Iris pigment epithelial cell (primary cell): ENCODE measurements at places on chromosomes 4 and X.

DNA sequence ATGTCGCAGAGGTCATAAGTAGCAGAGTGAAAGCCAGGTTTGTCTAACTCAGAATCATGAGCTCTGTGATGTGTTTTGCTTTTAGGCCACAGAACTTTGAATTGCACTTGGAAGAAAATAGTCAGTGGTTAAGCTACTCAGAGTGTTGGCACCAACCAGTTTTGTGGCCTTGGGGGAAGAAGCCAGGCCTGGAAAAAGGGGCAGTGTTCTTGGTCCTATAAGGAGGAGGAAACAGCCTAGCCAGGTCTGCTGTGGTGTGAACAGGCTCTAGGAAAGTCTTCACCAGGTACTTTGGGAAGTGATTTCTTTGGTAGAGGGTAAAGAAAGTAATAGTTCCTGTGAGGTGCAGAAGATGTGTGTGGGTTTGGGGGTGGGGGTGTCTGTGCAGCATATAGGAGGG, 49.2 kb downstream of the FHIP1A start:
- no peak for DNase-seq

- DNase-seq = no peak
Observed at GRCh38 chr4:15385928-15386327, 41.9 kb upstream of the C1QTNF7 start.

DNA sequence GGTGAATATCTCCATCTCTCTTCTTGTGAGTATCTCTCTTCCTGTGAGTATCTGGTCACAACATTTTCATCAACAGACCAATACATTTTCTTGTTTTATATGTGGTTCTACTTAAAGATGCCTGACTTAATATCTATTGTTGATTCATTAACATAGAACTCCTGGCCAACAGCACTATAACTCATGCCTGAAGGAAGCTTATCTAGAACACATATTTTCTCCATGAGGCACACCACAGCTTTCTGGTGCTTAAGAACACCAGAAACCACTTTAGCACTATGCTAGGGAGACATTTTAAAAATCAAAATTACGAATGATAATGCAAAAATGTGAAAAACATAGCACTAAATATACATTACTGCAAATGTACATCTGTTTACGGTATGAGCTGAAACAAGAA, 190.4 kb downstream of the GABRB1 start:
- peak; percentile 85 for DNase-seq

DNA sequence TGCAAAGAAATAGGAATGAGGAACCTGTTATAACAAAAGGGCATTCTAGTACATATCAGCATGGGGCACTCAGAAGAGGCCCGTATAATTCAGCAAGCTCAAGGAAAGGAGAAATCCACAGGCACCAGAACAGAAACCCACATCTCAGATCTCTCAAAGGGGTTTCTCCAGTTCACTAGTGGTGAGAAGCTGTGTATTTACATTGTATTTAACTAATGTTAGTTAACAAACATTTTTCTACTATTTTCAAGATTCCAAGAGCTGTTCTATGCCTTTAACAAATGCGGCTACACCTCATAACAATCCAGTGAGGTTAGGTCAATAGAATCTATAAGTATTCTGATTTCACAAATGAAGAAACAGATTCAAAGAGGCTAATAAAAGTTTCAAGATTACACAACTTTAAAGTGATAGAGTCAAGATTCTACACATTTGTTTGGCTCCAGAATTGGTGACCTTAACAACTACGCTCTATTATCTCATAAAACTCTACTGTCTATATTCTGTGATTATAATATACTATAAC, 77.3 kb downstream of the CXXC4 start:
- DNase-seq = no peak

- no peak for DNase-seq
Observed at GRCh38 chrX:107226757-107227156, 20.3 kb downstream of the DNAAF6 start.

DNA sequence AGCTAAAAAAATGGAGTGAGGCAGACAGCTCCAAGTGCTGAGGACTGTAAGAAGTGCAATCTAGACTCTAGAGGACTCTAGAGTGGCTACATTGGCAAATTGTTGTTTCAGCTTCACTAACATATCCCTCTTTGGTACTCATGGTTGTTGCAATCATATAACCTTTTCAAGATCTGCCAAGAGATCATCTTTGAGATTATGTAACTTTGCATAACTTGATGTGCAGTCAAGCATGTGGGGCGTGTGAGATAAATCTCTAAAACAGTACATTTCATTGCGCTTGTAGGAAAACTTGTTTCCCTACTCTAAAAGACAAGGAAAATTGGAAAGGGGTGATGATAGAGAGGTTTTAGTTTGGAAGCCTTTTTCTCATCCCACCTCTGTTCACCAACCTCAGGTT, 11.2 kb upstream of the BRS3 start:
- no peak for DNase-seq

GRCh38 chr4:28449085-28449484, 1588.4 kb downstream of the STIM2 start:
- no peak for DNase-seq

DNA sequence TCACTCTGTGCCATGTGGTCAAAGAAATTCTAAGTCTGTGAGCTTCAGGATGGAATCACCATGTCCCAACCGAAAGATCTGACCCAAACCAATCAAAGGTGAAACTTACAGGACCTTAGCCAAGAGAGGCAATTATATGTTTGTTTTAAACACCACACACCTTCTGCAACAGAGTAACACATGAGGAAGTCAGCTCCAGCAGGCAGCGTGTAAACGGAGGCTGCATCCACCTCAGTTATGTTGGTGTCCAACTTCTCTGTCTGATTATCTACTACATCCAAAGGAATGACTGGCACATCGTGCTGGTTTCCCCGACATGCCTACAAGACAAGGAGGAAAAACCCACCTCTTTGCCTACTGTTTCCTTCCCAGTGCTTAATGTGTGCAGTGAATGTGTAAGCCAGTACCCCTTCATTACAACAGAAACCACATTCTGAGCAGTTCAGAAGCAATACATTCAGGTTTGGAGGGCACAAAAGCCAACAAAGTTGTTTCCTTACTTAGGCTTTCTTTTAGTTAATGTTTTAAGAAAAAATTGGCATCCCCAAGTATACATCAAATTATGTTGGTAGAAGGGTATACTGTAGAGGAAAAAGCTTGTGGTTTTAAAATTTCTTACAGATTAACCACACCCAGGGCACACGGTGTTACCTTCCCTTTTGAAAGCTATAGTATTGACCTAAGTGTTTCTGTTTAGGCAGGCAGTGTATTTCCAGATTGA, 12.4 kb downstream of the CASP6 start:
- DNase-seq = no peak

GRCh38 chr4:184237612-184238011, 19.9 kb upstream of the ENPP6 start:
- DNase-seq = peak; percentile 8

GRCh38 chr4:116183241-116183640, 902.1 kb downstream of the TRAM1L1 start:
- no peak for DNase-seq

DNA sequence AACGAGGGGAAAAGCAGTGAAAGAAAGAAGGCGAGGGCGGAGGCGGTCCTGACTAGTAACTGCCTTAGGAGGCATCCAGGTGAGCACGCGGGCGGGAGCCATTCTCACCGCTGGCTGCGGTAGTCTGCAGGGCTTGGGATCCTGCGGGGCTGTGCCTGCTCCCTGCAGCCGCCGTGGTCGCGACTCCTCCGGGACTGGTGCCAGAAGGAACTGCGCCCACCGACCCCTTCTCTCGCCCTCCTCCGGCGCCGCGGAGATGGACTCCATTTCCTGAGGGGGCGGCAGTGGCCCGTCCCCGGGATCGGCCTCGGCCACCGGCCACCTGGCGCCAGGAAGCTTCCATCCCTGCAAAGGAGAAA, 543 bp downstream of the NFXL1 start:
- peak; percentile 9 for DNase-seq

GRCh38 chr4:94889946-94890345, 132.2 kb downstream of the BMPR1B start:
- DNase-seq = peak; percentile 94

DNA sequence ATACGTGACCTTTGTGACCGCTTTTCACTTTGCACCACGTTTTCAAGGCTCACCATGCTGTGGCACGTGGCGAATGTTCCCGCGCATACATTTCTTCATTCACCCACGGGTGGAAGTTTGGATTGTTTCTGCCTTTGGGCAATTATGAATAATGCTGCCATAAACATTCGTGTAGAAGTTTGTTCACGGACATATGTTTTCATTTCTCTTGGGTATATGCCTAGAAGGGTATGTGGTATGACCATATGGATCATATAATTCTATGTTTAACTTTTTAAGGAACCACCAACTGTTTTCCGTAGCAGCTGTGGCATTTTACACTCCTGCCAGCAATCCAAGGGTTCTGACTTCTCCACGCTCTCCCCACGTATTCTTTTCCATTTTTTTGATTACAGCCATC, 60.9 kb upstream of the MXD4 start:
- no peak for DNase-seq

DNA sequence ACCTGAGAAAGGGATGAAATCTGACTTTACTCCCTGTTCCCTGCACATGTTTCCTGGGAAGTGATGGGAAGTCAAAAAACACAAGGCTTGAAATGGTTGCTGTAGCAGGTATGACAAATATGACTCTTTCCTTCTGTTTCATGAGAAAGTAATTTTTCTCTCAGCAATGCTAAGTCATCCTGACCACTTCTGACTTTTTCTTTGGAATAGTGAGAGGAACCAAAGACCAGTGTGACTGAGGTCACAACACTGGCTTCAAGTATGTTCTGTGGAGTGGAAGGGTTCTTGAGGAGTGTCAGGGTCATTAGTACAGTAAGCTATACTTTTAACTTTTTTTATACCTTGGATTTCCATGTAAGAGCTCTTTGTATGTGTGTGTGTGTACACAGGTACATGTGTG, 225.3 kb downstream of the PPP3CA start:
- DNase-seq = no peak

- no peak for DNase-seq
Observed at GRCh38 chrX:38804432-38804681, 3.1 kb downstream of the MID1IP1 start.

GRCh38 chr4:141871086-141871770, 234.8 kb downstream of the IL15 start:
- peak; percentile 72 for DNase-seq

DNA sequence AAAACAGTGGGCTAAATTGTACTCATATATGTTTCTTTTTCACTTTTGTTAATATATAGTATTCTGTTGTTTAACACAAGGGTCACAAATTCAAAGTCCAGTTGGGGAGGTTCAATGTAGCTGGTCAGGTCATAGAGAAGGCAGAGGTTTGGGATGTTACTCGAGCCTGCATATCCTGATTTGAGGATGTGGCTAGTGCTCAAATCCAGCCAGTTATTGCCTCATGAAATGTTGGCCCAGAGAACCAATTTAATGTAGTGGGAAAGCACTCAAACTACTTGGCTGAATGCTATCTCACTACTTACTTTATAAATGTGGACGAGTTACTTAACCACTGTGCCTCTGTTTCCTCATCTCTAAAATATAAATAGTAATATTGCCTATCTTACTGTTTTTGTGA, 12.5 kb downstream of the USO1 start:
- DNase-seq = peak; percentile 43

GRCh38 chrX:39442332-39442731, 641.1 kb downstream of the MID1IP1 start:
- DNase-seq = no peak

DNA sequence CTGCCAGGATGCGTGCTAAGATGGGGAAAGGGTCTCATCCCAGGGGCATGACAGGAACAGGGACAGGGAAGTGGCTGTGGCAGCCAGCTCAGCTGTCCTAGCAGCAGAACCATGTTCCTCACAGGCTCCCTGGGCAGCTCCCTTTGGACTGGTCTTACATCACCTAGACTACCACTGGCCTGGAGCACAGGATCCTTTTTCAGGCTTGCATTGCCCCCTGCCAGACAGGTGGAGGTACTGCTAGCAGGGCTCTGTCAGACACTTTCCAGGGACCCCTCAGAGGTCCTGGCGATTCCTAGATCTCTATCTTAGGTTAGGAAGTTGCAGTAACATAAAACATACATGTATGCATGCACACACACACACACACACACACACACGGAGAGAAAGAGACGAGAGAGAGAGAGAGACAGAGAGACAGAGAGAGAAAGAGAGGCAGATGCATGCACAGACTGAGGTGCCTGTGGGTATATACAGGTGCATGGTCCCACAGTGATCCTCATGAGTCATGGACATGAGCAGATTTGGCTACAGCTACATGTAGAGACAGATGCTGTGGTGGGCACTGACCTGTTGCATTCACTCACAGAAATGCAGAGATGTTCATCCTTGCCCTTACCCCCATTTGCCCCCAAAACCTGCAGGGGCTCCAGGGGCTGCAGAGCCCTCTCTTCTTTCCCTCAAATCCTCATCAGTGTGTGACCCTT, 63.6 kb downstream of the STARD8 start:
- DNase-seq = peak; percentile 41

DNA sequence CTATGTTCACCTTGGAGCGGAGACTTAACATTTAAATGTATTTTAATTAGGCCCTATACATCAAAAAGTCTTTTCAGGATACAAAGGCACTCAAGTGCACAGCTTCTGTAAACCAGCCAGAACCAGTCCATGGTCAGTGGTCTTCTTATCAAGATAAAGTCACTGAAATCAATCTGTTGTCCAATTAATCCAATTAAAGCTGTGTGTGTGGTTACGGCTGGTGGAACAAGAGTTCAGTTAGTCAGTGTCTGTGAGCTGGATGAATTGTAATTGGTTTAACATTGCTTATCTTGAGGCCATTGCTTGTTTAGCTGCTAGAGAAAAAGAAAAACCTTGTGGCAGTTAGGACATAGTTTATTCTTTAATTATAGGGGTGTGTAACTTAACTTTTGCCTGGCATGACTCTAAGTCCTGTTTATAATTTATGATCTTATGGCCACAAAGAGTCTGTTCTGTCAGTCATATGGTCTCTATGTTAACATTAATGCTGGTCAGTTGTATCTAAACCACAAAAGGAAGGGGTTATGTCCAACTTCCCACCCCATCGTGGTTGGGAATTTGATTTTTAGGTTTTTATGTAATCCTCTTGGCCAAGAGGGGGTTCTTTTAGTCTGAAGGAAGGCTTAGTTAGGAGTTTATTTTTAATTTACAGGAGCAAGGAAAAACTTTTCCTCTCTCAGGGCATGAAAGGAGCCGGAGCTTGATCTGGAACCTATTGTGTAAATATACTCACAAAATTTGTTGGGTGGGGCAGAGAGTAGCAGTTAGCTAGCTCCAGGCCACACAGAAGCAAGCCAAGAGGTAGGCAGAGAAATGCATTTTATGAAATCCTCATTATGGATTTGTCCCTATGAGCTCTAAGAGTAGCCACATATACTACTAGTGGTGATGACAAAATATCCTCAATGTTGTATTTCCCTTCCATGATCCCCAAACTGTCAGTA, 665.7 kb upstream of the ACTRT1 start:
- no peak for DNase-seq
